ENCODE measurements at places on chromosomes 7 and 10.

DNA sequence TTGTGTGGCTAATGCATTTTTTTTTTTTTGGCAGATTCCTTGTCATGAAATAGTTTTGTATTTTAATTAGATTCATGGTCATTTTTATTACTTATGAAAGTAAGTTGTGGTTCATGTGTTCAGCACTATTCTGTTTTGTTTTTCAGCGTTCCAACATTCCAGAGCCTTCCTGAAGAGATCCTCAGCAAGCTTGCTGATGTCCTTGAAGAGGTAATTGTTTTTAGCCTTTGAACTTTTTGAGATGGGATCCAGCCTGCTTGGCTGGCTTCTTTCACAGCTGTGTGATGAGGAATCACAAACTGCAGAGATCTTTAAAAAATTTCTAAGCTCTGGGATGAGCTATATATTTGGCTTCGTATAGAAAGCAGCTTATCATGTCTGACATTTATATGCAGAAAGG, 208.0 kb upstream of the CSTF2T start:
- DNase-seq = no peak

DNA sequence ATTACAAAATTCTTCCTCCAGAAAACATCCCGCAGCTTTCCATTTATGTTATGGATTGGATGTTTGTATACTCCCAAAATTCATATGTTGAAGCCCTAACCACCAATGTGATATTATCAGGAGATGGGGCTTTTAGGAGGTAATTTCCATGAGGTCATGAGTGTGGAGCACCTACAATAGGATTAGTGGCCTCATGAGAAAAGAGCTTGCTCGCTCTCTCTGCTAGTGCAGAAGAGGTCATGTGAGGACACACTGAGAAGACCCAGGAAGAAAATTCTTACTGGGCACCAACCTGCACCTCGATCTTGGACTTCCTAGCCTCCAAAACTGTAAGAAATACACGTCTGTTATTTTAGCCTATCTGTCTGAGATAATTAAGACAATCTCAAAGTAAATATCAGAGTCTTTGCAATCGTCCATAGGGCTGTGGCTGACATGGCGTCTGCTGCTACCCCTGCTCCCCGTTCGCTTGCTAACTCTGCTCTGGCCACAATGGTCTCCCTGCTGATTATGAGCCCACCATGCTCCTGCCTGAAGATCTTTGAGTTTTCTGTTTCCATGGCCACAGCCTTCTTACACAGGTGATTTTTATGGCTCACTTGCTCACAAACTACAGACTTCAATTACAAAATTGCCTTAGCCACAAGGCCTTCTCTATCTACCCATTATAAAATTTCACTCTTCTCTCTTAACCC, 333.3 kb downstream of the CACNA2D1 start:
- no peak for DNase-seq

GRCh38 chr10:11024596-11024995, 6.9 kb downstream of the CELF2 start:
- DNase-seq = no peak

DNA sequence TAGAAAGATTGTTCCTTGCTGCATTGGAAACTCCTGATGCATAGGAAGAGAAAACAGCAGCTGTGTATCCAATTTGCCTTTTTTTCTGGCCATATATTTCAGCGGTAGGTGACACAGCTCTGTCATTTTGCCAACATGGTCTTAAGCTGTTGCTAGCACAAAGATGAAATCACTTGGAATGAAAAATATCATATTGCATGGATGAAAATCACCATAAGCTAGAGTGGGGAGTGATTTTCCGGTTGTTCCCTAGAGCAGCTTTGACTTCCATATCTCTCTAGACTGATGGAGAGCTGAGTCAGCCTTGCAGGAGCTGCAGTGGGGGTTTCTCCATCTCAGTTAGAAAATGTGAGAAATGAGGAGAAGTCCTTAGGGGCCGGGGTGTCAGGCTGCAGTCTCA, 38.3 kb upstream of the BTBD16 start:
- DNase-seq = no peak

GRCh38 chr7:136348542-136349192, 371.5 kb upstream of the MTPN start:
- no peak for DNase-seq

GRCh38 chr10:12469345-12469744, 120.0 kb downstream of the CAMK1D start:
- no peak for DNase-seq

- DNase-seq = no peak
Measured at GRCh38 chr7:95517458-95517857, 31.7 kb downstream of the ASB4 start.

GRCh38 chr10:37747081-37747480, 110.3 kb downstream of the ZNF248 start:
- no peak for DNase-seq

- no peak for DNase-seq
Measured at GRCh38 chr7:36735172-36735571, 10.9 kb upstream of the AOAH start.

- DNase-seq = peak; percentile 11
Measured at GRCh38 chr7:6317797-6318438, 45.5 kb upstream of the CYTH3 start.

DNA sequence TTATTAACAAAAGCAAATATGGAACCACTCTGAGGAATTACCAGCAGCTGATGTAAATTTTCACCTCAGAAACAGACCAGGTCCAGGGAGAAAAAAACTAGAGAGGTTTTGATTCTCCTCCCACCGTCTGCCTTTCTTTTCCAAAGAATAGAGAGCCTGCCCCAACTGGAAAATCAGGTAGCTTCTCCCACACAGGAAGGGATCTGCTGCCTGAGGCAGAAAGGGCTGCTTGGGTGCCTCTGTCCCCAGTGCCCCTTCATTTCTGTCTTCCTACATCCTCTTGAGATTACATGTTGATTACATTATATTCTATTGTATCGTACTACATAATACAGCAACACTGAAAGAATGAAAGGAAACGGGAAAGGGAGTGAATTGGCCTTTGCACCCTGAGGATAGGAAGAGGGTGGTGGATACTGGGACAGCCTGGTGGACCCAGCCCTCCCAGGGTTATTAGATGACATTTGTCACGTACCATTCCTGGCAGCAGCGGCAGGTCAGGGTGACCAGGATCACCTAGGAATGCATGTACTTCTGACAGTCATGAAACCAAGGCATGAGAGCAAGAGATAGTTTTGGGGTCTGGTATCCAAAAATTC, 8.9 kb downstream of the ST8SIA6 start:
- DNase-seq = no peak

DNA sequence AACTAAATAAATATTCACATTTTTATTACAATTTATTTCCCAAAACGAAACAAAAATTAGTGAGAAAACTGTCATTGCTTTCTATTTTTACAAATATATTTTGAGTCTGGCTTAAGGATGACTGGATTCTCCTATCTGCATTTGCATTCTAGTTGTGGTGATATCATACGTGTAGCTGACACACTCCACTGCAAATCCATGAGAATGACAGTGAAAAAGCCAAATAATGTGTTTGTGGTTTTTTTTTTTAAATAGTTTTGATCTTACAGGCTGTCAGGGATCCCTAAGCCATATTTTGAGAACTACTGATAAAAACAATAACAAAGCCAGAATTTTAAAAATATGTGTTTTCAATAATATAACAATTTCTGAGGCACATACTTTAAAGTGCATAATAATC, 5.8 kb upstream of the STAMBPL1 start:
- DNase-seq = no peak

- no peak for DNase-seq
Measured at GRCh38 chr7:121272676-121273075, 56.1 kb upstream of the WNT16 start.

- DNase-seq = no peak
Measured at GRCh38 chr10:69787681-69788080, 14.0 kb upstream of the COL13A1 start.
